ENCODE measurements at places on chromosomes 6 and 20. TPM values are rescaled to one million over a fixed set of nuclear protein-coding genes. Genes with fewer than 3 reads are reported as not detected.
A peak's percentile ranks its signal among the peaks of the same experiment; 100 is the strongest.

DEFB124 gene
- polyA plus RNA-seq, result not detected

TCP11 gene
- polyA plus RNA-seq, result not detected

PRIM2 gene
- polyA plus RNA-seq, result 17.4 TPM

SLC17A9 gene
- polyA plus RNA-seq, result 0.29 TPM

TREM1 gene
- polyA plus RNA-seq, result not detected

ADAM33 gene
- not detected for polyA plus RNA-seq

ZNF334 gene
- polyA plus RNA-seq, result 1.6 TPM

SSTR4 gene
- not detected for polyA plus RNA-seq

QKI gene
- 9.4 TPM for polyA plus RNA-seq

BEND3 gene
- 1.9 TPM for polyA plus RNA-seq

DNA sequence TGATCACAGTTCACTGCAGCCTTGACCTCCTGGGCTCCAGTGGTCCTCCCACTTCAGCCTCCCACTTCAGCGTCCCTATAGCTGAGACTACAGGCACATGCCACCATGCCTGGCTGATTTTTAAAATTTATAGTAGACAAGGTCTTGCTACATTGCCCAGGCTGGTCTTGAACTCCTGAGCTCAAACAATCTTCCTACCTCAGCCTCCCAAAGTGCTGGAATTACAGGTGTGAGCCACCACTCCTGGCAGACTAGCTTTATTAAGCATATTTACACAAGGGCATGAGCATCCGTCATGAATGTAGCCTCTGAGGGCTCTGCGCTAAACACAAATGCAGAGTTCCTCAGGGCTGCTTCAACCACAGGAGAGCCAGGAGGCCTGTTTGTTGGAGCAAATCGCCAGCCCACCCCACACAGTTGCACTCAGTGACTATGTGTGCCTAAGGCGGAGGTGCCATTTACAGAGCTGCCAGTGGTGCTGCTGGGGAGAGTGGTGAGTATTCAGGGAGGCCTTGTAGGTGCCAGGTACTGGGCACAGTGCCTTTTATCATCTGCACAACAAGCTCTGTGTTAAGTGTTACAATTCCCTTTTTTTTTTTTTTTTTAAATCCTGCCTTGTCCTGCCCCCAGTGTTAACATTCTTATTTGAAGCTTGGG is 78.2 kb downstream of the PSMG4 start:
- DNase-seq, result no peak

DNA sequence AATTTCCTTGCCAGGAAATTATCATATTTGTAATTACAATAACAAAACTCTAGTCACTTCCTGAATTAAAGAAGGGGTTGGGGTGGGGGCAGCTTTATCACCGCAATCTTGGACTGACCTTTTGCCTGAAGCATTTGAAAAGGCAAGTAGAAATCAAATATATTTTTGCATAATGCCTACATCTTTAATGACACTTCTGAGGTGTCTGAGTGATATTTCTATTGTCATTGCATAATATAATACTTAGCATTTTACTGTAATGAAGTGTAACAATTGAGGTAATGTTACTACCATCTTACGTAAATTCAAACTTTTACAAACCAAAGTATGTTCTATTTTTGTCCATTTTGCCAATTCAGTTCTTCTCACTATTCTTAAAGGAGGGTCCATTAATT is 65.2 kb downstream of the SYNE1 start:
- no peak for DNase-seq

DNA sequence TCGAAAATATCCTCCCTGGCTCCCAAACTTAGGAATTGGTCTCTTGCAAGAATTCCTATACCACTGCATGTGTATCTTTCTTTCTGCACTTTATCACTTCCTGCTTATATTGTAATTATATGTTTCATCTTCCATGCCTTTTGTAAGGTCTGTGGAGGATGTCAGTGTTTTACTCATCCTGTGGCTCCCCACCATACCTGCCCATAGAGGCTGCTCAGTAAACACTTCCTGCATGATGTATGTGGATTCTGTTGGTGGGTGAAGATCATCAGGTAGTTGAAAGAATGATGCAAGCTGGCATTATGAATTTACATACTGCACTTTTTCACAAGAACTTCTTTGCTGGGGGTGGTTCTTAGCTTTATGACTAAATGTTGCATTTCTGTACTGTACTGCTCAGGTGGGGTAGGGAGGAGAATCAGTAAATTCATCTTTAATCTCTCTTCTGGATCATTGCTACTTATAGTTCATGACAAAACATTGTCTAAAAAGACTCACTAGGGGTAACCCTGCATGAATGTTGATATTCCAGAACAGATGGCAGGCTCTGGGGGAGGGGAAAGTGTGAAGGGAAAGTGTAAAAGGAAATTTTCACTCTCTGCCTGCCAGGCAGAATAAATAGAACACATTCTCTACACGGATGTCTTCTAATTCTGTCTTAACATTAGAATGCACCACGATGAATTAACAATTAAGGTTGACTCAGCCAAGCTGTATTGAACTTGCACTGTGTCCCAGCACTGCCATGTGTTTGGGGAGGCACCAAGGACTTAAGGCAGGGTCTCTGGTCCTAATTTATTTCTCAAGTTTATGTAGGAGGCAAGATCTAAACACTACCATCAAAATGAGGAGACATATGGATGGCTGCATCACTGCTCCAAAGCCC is 36.0 kb upstream of the KLHL31 start:
- DNase-seq, result peak; percentile 26

DNA sequence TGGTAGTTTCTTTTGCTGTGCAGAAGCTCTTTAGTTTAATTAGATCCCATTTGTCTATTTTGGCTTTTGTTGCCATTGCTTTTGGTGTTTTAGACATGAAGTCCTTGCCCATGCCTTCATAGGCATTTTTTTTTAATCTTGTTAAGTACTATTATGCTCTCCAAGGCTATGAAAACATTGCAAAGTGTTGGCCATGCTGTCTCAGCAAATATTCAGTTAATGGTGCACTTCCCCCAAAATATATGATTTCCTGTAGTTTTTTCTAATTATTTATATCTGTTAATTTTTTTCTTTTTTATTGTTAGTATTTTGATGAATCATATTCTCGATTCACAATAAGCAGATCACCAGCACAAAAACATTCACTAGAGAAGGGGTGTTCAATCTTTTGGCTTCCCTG is 806.1 kb upstream of the FLRT3 start:
- no peak for DNase-seq

DNA sequence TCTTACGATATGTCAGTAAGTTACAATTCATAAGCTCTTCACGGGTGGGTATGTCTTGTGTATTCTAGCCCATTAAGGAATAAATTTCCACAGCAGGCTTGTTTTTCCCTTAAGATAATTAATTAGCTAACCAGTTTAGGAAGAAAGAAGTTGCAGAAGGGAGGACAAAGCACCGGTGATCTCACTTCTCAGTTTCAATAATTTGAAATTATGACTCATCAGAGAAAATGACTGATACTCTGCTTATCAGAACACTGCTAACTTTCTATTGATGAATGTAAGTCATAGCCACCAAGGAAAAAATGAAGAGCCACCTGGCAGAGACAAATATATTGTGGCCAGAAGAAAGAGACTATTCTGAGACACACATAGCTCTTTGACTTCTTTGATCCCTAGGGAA is 35.0 kb upstream of the ENTPD6 start:
- no peak for DNase-seq

- DNase-seq, result no peak
Measured at GRCh38 chr6:5446362-5447075, 185.2 kb downstream of the FARS2 start.

- no peak for DNase-seq
Measured at GRCh38 chr20:7710440-7710839, 229.8 kb downstream of the HAO1 start.

GRCh38 chr6:41372832-41373626 is 37.6 kb downstream of the NCR2 start:
- DNase-seq, result no peak

DNA sequence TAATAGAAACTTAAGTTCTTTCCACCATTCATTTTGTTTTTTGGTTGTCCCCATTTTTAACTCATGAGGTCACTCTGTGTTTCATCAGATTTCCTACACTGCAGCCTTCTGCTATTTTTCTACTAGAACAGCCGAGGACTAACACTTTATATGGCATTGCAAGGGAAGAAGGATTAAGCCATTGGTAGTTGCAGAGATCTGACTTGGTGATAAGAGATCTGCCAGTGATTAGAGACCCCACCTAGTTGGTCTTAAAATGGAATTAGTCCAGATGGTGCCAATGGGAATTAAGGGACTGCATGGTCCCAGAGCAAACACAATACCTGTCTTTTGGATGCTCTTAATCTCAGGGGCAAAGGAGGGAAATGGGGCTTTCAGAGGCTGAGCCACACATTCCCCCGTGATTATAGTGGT is 125.5 kb upstream of the TMEM170B start:
- DNase-seq, result no peak

DNA sequence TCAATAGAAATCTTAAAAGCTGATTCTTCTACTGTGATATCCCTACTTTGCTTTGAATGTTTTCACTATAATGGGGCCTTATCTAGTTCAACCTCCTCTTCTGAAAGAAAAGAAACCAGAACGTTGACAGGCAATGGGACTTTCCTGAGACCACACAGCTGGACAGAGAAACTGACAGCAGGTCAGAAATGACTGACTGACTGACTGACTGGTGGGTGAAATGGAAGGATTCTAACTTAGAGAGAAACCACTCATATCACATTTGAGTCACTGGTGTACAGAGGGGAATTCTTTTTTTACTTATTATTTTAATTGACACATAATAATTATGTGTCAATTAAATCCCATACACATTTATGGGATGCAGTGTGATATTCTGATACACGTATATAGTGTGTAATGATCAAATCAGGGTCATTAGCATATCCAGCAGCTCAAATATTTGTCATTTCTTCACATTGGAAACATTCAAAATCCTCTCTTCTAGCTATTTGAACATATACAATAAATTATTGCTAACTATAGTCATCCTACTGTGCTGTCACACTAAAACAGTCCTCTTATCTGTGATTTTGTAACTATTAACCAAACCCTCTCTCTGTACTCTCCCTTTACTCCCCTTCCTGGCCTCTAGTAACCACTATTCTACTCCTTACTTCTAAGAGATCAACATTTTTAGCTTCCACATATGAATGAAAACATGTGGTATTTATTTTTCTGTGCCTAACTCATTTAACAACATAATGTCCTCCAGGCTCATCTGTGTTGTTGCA is 64.8 kb upstream of the NRSN1 start:
- DNase-seq, result no peak

DNA sequence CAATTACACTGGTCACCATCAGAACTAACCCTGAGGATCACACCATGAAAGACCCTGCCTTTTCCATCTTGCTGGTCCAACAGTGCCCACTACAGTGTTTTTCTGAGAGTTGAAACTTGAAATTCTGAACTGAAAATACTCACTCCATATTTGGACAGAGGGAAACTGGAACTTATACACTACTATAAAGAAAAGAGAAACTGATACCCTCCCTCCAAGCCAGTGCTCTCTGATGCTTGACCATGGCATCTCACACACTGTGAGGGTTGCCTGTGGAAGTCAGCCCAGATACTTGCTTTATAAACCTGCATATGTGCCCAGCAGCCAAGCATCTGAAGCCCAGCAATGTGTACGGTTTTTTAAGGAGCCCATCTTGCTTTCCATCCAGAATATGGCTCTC is 108.7 kb downstream of the FOXA2 start:
- DNase-seq, result no peak

DNA sequence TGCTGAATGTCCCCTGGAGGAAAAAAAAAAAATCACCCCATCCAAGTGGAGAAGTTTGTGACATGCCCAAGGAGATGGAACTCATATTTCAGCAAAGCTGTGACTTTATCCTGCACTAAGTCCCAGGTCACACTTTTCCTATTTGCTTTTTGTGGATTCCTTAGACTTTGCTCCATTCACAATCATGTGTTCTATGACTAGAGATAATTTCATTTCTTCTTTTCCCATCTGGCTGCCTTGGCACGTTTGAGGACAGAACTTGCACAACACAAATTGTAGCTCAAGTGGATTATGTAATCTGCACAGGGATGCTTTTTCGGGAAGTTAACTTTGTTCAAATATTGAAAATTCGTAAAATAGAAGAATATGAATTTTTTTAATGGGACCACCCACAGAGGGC is 100.7 kb upstream of the PTPN1 start:
- no peak for DNase-seq

- DNase-seq, result no peak
Measured at GRCh38 chr6:33878562-33878961, 74.8 kb upstream of the MLN start.

DNA sequence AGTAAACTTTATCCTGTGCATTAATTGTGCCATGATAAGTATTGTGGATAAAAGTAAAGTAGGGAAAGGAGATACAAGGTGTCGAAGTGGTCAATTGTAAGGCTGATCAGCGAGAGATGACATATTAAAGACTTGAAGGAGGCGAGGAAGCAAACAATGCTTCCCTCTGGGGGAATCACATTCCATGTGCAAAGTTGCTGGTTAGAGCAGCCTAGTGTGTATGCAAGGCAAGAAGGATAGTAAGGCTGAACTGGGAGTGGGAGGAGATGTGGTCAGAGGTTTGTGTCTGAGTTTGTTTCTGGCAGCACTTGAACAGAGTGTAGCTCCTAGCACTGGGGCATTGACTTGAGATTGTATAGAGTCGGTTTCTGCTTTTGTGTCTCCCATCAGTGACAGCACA is 122.9 kb downstream of the SLC35F1 start:
- no peak for DNase-seq

GRCh38 chr6:156585859-156586258 is 191.3 kb upstream of the ARID1B start:
- DNase-seq, result no peak

- no peak for DNase-seq
Measured at GRCh38 chr20:23046431-23046830, 3.0 kb downstream of the THBD start.

- peak; percentile 100 for DNase-seq
Measured at GRCh38 chr20:47927385-47927851, 142.1 kb upstream of the SULF2 start.

DNA sequence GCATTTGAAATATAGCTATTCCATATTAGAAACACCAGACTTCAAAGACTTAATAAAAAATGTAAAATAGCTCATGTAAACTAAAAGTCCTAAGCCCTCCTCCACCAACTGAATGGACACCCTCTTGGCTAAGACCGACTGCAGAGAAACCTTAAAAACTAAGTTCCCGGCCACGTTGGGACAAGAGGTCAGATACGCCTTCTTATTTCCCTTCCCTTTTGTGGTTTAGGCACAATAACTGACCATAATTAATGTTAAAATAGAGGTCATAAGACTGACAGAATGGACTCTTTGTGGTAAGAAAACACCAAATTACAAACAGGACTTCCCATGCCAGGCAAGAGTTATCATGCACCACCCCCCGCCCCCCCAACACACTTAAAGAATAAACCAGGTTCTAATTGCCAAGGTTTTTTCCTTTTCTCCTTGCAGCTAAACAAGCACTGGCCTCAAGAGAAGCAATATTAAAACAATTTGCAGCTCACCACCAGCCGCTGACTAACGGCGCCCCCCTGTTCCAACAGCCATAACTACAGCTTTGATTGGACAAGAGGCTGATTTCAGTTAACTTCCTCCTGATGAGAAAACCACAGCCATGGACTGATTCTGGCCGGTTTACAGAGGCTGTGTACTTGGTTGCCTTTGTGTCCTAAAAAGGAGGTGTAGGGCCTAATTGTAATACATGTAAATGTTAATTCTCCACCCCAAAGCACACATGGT is 10.7 kb upstream of the LAMP5 start:
- DNase-seq, result no peak
